Kidney glomerular epithelial cell (primary cell): ENCODE measurements at places on chromosomes 2 and 18.

GRCh38 chr18:8688216-8688800 lies 17.0 kb upstream of the MTCL1 start:
- DNase-seq: no peak

DNA sequence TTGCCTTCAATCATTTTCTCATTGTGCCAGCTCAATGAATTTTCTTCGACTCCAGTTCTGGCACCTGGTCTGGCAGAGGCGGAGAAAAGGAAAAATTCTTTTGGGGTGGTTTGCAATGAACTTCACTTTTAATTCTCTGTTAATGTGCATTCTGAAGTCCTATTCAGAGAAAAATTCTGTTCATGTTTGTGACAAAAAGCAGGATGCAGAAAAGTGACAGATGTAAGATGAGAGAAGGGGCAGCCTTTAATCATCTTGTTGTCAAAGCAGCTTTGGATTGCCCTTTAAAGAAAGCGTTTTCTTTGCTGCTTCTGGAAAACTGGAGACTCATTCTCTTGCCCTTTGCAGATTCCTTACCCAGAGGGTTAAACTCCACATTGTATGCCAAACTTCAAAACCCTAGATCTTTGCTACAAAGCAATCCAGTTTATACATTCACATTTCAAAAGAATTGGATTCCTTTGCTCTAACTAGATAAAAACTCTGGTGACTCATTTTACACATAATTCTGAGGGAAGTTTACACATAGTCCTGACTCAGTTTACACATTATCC lies 94.6 kb upstream of the CAVIN2 start:
- no peak for DNase-seq

GRCh38 chr2:29613067-29613466 lies 308.3 kb downstream of the ALK start:
- DNase-seq: no peak

DNA sequence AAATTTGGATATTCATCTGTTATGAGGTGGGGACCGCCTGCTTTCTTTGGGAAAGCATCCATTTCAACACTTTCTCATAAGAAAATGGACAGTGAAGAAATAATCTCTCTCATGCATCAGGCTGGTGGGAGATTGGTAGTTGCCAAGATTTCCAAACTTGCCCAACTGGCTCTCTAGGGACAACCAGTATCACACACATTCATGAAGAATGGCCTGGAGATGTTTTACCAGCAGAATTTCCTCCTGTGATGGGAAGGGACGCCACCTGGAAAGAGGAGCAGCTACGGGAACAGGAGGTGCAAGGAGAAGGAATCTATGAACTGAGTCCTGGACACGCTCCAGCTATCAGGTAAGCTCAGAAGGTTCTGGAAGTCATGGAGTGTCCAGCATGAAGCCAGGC lies 39.4 kb downstream of the LIPG start:
- DNase-seq: no peak

- DNase-seq: no peak
Measured at GRCh38 chr2:214514704-214515103, 103.8 kb downstream of the VWC2L start.

- DNase-seq: no peak
Measured at GRCh38 chr2:135386993-135387392, 144.0 kb downstream of the ZRANB3 start.

DNA sequence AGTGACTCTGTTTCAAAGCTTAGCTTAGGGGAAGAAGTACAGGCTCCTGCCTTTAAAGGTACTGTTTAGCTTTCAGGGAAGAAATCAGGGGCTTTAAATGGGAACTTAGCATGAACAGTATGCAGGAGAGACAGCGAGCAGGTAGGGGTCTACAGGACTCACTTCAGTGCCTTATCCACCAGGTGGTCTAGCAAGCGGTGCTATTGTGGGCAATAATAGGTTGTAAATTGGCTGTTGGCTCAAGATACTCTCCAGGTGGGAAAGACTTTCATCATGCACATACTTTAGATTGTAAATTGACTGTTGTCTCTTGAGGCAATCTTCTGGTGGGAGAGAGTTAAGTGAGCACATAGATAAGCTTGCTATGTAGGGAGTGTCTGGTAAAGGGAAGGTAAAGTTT lies 358.6 kb upstream of the DLGAP1 start:
- DNase-seq: no peak

GRCh38 chr2:15730545-15731212 lies 139.0 kb downstream of the DDX1 start:
- peak; percentile 90 for DNase-seq

GRCh38 chr2:61434314-61434713 lies 36.6 kb downstream of the USP34 start:
- DNase-seq: no peak

DNA sequence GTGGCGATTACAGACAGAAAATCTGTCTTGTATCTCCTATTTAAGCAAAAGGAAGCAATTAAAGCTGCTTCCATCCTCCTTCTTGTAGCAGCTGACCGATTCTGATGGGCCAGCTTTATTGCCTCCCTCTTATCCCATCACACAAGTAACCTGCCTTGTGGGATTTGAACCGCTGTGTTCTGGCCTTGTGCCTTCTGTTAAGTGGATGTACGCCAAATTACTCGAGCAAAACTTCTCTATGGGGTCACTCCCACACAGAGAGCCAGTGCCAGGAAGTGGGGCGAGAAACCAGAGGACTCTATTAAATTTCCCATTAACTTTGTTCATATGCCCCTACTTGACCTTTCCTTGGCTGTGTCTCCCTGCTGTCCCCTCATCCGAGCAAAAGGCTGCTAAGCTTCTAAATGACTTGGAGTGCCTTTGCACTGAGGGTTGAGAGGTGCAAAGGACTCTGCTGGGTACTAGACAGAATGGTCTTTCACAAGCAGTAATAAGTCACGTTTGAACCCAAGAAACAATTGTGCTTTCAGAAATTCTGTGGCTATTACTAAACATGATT lies 672.5 kb downstream of the MBD2 start:
- DNase-seq: peak; percentile 14
